Cardiac muscle cell (in vitro differentiated cells and primary cell): ENCODE measurements at places on chromosomes 2 and 18. TPM values are rescaled to one million over a fixed set of nuclear protein-coding genes. Genes with fewer than 3 reads are reported as not detected.

GRCh38 chr18:72965616-72966015 is 97.8 kb upstream of the NETO1 start:
- no peaks in the 10 kb centered on the region for H3K27me3 ChIP-seq
- H3K36me3 ChIP-seq = no peaks in the 10 kb centered on the region
- H3K4me1 ChIP-seq = peaks cover 3% of the 10 kb centered on the region
- H3K27ac ChIP-seq = no peak overlapping the region
- H3K4me3 ChIP-seq = no peak overlapping the region

STARD6 gene
- total RNA-seq = not detected in 2 replicates

DNA sequence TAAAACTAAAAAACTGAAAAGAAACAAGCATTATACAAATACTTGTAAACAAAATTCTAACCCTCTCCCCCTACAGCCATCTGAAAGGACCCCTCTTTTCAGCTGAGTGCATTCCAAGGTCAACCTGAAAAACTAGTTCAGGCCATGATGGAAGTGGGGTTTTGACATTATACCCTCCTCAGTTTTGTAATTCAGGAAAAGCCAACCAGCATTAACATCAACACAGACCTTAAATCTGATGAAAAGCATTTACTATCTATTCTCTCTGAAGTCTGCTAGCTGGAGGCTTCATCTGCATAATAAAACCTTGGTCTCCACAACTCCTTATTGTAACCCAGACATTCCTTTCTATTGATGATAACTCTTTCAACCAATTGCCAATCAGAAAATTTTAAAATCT is 302.2 kb downstream of the CNTNAP5 start:
- no peak for DNase-seq
- no peaks in the 10 kb centered on the region for H3K4me1 ChIP-seq
- H3K27me3 ChIP-seq = no peaks in the 10 kb centered on the region
- no peak overlapping the region for H3K4me3 ChIP-seq

C2orf66 gene
- 0.27 TPM in 1 of 2 replicates, not detected in the other for total RNA-seq

SLC9A4 gene
- not detected in 2 replicates for total RNA-seq
